ENCODE measurements at places on chromosomes 4 and X. TPM values are rescaled to one million over a fixed set of nuclear protein-coding genes. Genes with fewer than 3 reads are reported as not detected.

CT45A10 gene
- total RNA-seq, result 0.31 TPM

CXCL3 gene
- total RNA-seq, result 4.0 TPM

SORBS2 gene
- total RNA-seq, result 0.85 TPM

MAGEE2 gene
- not detected for total RNA-seq

HSD17B11 gene
- total RNA-seq, result 58.2 TPM

SLC2A9 gene
- total RNA-seq, result 0.31 TPM

CXXC4 gene
- not detected for total RNA-seq

All from A549 treated with Hydrocortisone at 1 μM for 4 hours (cell line).